ENCODE measurements at places on chromosomes 1 and 21.

DNA sequence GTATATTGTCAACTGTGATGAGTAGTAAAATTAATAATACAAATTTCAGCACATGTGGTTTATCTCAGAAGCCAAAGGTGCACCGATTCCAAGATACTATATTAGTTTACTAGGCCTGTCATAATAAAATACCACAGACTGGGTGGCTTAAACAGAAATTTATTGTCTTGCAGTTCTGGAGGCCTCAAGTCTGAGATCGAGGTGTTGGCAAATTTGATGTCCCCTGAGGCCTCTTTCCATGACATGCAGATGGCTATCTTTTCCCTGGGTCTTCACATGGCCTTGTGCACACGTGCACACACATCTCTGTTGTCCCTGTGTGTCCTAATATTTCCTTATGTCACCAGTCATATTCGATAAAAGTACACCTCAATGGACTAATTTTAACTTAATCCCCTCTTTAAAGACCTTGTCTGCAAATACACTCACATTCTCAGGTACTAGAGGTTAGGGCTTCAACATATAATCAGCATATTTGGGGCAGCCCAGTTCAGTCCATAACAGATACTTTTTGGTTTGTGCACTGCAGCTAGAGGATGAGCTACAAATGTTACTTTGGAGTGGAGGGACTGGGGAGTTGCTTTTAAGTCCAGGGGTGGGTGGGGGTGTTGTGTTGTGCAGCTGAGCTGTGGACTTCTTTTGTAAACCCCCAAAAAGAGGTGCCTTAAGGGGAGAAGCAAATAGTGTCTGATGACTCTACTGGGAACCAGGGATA is 21.4 kb downstream of the TSNAX start:
- DNase-seq = no peak
- no peak overlapping the region for H3K27ac ChIP-seq
- no peak overlapping the region for H3K4me3 ChIP-seq
- no peaks in the 10 kb centered on the region for H3K4me1 ChIP-seq
- no peaks in the 10 kb centered on the region for H3K27me3 ChIP-seq

GRCh38 chr1:24027838-24028468 is 47.8 kb upstream of the SRSF10 start:
- DNase-seq = peak; percentile 31
- H3K4me3 ChIP-seq = no peak overlapping the region
- H3K27ac ChIP-seq = no peak overlapping the region
- no peaks in the 10 kb centered on the region for H3K27me3 ChIP-seq

- no peaks in the 10 kb centered on the region for H3K4me1 ChIP-seq
- DNase-seq = no peak
- no peaks in the 10 kb centered on the region for H3K36me3 ChIP-seq
- no peak overlapping the region for H3K4me3 ChIP-seq
- no peaks in the 10 kb centered on the region for H3K27me3 ChIP-seq
- H3K27ac ChIP-seq = no peak overlapping the region
These were observed 112.9 kb downstream of the FCRL5 start for GRCh38 chr1:157439302-157439954.

DNA sequence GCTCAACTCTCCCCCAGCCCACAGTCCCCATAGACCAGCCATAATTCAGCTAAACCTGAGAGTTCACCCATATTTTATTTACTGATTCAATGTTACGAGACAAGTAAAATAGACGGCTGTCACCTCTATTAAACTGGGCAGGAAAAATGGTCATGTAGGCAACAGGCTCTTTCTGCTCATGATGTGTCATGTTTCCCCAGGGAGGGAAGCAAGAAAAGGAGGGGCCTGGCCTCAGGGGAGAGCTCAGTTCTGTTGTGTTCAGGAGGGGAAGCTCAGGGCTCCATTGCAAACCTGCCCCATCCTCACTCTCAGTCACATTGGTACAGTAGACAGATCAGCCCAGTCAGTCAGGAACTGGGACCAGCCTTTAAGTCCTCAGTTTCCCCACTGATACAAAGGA is 12.8 kb downstream of the GRIK3 start:
- peaks cover 47% of the 10 kb centered on the region for H3K27me3 ChIP-seq
- no peak overlapping the region for H3K27ac ChIP-seq

DNA sequence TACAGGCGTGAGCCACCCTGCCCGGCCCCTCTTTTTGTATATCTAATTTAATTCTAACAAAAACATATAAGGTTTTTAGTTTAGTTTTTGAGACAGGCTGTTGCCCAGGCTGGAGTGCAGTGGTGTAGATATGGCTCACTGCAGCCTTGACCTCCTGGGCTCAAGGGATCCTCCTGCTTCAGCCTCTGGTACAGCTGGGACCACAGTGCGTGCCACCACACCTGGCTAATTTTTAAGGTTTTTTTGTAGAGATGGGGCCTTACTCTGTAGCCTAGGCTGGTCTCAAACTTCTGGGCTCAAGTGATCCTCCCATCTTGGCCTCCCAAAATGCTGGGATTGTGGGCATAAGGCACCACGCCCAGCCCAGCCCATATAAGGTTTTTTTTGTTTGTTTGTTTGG is 18.8 kb downstream of the ENSA start:
- no peak overlapping the region for H3K4me3 ChIP-seq
- H3K4me1 ChIP-seq = peaks cover 40% of the 10 kb centered on the region
- no peaks in the 10 kb centered on the region for H3K27me3 ChIP-seq
- no peaks in the 10 kb centered on the region for H3K36me3 ChIP-seq

GRCh38 chr1:84202126-84202525 is 58.1 kb downstream of the PRKACB start:
- DNase-seq = no peak
- H3K27ac ChIP-seq = no peak overlapping the region

Measured in MM.1S (cell line).